ENCODE measurements at places on chromosomes 4 and X. TPM values are rescaled to one million over a fixed set of nuclear protein-coding genes. Genes with fewer than 3 reads are reported as not detected.

DNA sequence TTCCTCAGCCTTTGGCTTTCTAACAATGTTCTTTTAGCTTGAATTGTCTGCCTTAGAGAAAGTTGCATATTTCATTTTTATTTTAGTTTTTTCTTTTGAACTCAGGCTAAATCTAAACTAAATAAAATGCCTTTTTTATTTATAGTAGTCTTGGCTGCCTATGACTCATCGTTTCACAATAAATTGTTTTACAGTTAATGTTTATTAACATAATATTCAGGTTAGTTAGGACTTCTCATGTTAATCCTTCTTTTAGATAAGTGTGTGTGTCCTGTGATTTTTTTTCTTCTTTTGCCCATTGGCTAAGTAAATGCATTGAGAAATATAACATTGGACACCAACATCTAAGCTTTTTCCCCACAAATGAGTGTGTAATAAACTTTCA lies 1.6 kb downstream of the RP2 start:
- DNase-seq: no peak

DNA sequence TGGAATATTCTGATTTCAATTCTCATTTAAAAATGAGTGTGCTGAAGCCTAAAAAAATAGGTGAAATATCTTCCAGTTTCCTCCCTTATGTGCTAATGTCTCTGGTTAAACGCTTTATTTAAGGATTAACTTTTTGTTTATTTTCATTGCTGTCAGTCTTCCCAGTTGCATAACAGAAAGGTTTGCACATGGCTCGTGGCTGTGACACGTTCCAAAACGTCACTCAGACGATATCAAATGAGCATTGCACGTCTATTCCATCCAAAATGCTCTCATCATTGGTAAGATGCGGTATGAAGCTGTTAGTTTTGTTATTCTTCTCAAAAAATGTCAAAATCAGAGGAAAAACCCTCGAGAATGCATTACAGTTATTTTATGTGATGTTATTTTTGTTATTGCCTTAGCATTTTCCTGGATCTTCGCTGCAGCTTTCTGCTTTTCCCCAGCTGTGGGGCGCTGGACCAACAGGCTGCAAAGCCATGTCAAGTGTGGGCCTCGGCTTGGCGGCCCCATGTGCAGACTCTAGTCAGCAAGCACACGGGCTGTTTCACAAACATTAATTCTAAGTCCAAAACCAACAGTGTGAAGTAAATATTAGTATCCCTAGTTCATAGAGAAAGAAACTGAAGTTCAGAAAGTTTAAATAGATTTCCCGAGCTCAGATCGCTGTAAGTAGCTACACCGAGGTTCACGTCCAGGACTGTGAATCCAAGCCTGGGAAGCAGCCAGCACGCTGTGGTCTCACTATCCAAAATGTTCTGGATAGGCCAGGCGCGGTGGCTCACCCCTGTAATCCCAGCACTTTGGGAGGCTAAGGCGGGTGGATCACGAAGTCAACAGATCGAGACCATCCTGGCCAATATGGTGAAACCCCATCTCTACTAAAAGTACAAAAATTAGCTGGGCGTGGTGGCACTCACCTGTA lies 793.4 kb upstream of the FRG1 start:
- no peak for DNase-seq

GRCh38 chr4:94208918-94209317 lies 1.3 kb downstream of the SMARCAD1 start:
- no peak for DNase-seq

- DNase-seq: peak; percentile 72
Observed at GRCh38 chr4:164956766-164957643, 20.5 kb downstream of the TRIM61 start.

- no peak for DNase-seq
Observed at GRCh38 chrX:133709501-133709900, 275.9 kb downstream of the GPC3 start.

- DNase-seq: no peak
Observed at GRCh38 chr4:122099896-122100295, 52.2 kb upstream of the BLTP1 start.

- DNase-seq: peak; percentile 55
Observed at GRCh38 chrX:139194571-139195280, 335.8 kb upstream of the F9 start.

MGARP gene
- total RNA-seq: 1.4 TPM

XPNPEP2 gene
- total RNA-seq: 6.6 TPM

MTNR1A gene
- total RNA-seq: not detected

P2RY4 gene
- total RNA-seq: 1.0 TPM

BCAP31 gene
- total RNA-seq: 124 TPM

All from sciatic nerve (tissue), 2 donors.